ENCODE measurements at places on chromosomes 1 and 21.

GRCh38 chr1:32195972-32196823 lies 4.2 kb upstream of the CCDC28B start:
- DNase-seq = no peak

- no peak for DNase-seq
Measured at GRCh38 chr1:198162091-198162767, 5.4 kb downstream of the NEK7 start.

- DNase-seq = no peak
Measured at GRCh38 chr1:243379208-243379607, 123.4 kb downstream of the SDCCAG8 start.

- DNase-seq = no peak
Measured at GRCh38 chr1:246160374-246160773, 346.7 kb downstream of the SMYD3 start.

DNA sequence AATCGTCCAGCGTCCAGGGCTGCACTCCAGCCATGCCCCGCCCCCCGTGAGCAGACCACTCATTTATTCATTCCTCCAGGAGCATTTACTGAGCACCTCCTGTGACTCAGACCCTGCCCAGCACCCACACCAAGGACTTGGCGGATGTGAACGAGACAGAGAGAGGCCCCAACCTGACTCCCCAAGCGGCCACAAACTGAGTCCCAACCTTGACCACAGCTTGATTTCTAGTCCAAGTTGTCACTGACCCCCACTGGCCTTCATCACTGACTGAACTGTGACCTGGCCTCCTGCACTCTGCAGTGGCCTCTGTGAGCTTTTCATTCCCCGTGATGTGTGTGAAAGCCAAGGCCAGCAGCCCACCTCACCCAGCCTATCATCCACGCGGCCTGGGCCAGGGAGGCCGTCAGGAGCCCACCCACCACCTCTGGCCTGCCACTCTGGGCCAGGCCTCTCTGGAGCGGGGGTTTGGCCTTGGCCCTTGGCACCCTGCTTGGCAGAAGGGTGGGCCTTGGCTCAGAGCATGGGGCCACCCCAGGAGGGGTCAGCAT lies 19.3 kb upstream of the RUNX3 start:
- DNase-seq = no peak

GRCh38 chr1:36576118-36576517 lies 93.4 kb upstream of the CSF3R start:
- peak; percentile 85 for DNase-seq

Measured in endothelial cell (in vitro differentiated cells).